ENCODE measurements at places on chromosomes 13 and 19.

DNA sequence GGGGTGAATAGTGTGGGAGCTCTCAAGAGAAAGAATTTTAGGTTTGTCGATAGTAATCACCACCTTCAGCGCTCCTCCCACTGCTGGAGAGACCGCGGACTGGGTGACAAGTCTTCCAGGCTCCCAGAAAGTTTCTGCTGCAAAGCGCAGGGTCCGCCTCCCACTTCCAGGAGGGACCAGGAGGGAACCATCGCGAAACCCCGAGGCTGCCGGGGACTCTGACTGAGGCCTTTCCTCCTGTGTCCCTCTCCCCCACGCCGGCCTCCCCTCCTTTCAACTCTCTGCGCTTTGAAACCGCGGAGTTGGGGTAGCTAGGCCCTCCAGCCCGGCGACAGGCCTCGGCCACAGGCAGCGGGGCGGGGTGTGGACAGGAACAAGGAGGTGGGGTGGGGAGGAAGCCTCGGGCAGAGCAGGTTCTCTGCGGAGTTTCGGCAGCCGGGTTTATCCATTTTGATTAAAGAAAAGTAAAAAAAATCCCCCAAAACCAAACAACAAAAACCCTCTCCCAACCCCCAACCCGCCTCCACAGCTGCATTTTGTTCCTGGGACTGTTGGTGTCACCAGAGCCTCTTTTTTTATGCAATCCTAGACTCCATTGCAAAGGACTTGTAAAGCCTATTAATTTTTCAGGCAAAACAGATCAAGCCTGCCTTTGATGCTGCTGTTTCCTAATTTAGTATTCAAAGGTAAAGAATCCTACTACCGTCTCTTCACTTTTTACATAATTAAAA is 157.2 kb downstream of the TM9SF2 start:
- peak; percentile 51 for DNase-seq

DNA sequence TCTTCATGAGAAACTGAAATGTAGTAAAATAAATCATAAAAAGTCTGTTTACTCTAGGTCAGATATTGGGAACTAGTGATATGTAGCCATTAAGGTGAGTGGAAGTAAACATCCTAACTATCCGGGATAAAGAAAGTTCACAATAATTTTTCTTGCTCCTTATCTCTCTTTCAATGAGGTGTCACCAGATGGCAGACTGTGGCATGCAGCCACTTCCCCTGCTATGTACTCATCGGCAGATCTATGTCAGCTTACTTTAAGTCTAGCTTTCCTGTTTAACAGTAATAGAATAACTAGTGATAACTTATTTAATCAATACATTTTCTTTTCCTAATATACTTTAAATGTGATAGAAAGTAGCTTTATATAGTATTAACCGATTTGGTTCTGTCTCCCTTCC is 181.9 kb downstream of the NDFIP2 start:
- no peak for DNase-seq

DNA sequence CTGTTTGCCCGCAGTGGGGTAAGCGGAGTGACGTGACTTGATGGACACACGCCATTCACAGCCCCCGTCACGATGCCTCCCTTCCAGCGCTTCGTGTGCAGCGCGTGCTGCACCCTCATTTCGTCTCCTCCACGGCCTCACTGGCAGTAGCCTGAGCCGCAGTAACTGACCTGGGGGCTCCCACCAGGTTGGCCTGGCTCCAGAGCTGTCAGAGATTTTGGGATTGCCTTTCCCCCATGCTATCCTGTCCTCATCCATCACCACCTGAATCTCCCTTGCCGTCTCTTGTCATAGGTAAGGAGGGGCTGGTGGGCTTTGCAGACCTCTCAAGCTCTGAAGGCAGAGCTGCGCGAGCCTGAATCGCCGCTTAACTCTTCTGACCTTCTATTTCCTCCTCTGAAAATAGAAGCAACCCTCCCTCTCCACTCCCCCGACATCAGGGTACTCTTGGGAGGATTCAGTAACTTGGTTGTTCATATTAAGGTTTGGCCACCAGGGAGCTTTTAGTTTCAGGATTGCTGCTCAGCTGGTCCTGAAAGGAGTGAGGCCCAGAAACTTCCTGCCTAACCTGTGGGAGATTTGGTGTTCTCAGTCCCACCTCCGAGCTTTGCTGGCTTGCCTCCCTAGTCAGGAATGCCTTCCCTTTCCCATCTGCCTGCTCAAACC is 27.9 kb downstream of the SIGLEC5 start:
- DNase-seq, result no peak

GRCh38 chr19:7349961-7350711 is 1.4 kb downstream of the ARHGEF18 start:
- DNase-seq, result no peak

- no peak for DNase-seq
Observed at GRCh38 chr19:17234911-17235299, 8.9 kb downstream of the OCEL1 start.

- DNase-seq, result no peak
Observed at GRCh38 chr13:86172961-86173360, 373.7 kb upstream of the SLITRK6 start.

DNA sequence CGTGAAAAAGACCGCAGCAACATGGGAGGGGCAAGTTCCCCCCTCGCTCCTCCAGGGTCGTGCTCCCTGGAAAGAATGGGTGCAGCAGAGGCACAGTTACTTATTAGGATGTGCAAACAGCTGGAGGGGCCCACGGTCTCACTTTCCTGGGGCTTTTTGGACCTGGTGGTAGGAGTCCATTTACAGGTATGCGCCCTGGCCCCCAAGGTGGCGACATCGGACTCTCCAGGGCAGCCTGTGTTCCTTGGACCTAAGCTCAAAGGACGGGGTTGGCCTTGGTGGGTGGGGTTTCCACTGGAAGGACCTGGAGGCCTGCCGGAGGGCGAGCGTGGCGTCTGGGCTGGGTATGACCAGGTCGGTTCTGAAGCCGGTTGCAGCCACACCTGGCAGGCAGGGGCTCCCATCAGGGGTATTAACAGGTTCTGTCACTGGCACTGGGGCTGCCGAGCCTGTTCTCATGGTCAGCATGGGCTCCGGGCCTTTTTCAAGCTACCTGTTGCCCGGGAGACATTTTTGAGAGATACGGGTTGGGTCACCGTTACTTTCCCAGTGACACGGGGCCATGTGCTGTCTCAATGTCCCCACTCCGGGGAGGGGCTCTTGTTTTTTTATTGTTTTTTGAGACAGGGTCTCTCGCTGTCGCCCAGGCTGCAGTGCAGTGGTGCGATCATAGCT is 5.9 kb downstream of the ZFR2 start:
- DNase-seq, result no peak

GRCh38 chr19:13164343-13165161 is 14.3 kb downstream of the IER2 start:
- no peak for DNase-seq

DNA sequence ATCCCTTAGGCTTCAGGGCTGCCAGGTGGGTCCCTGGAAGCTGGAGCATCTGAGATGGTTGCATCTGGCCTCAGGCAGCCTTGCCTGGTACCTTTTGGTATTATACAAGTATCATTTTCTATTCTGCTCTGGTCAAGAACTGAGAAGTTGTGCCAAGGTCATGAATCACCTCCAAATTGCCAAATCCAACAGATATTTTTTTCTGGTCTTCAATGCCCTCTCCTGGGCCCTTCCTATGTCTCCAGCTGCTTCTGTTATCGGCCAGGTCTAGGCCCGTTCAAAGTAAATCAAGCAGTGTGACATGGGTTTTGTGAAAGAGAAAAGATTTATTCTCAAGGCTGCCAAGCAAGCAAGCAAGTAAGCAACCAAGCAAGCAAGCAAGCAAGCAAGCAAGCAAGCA is 271.1 kb upstream of the MAB21L1 start:
- DNase-seq, result no peak

DNA sequence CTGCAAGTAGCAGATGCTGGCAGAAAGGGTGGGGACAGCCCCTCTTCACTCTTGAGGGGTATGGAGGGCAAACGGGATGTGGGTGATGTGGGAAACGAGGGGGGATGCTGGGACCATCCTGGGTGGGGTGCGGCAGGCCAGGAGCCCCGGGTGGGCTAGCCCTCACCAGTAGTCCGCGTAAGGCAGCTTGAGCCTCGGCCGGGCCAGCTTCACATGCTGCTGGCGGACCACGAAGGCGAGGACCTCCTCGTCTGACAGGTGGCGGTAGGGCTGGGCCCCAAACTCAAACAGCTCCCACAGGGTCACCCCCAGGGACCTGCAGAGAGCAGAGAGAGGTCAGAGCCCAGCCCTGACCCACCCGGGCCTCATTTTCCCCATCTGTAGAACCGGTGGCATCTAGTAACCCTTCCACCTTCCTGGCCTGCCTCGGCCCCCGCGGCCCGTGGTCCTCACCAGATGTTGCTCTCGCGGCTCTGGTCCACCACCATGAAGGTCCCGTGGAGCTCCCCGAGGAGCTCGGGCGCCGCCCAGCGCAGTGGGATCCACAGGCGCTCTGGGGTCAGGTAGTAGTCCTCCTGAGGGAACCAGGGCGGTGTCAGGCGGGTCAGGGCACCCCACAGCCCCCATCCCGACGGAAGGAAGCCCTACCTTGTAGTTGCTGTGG is 10.7 kb downstream of the LMTK3 start:
- DNase-seq, result no peak

DNA sequence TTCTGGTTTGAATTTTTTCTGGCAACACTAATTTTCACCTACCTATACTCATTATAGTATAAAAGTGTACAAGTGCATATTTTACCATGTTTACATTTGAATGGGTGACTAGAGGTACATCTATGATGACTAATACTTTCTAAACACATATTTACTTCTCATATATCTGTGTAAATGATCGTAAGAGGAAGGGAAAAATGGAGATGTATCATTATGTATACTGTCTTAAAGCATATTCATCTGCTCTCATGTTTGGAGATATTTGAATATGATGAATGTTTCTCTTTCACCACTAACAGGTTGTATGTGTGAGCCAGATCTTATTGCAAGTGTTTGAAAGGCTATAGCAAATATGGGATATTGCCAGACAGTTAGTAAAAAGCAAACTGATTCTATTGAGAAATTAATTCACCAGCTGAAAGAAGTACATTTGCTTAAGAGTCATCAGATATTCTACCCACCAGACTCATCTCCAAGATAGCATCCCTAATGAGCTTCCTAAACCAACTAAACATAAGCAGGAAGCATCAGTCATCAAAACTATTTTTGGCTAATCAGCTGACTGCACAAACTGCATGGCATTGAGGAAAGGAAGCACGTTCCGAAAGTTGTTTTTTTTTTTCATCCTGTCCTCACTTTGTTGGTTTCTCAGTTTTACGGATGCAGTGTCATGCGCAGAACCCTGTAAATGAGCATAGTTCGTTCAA is 738.2 kb downstream of the GPC5 start:
- DNase-seq, result no peak

DNA sequence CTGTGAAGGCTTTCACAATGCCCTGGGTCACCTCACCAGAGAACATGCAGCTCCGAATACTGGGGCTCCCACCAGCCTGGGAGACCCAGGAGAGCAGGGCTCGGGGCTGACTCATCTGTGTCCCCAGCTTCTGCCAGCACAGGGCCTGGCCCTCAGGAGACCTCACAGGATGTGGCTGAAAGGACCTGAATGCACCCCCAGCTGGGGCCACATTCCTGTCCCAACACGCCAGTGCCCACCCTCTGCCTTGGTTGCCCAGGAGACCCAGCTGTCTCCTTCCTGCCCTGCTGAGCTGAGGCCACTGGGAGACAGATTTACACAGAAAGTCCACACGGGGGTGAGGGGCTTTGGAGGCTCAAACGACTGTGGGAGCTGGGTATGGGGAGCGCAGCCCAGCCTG is 11.9 kb downstream of the BCAT2 start:
- no peak for DNase-seq
